RPMI8226 (cell line): ENCODE measurements at places on chromosomes 4 and X.

DNA sequence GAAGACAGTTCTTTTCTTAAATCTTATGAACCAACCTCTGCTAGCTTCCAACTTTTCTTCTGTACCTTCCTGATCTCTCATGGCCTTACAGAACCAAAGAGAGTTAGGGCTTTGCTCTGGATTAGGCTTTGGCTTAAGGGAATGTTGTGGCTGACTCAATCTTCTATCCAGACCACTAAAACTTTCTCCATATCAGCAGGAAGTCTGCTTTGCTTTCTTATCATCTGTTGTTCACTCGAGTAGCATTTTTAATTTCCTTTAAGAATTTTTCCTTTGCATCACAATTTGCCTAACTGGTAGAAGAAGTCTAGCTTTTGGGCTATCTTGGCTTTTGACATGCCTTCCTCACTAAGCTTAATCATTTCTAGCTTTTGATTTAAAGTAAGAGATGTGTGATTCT, 167.0 kb downstream of the TBCK start:
- DNase-seq = no peak

GRCh38 chrX:17214962-17215361, 160.0 kb upstream of the NHS start:
- DNase-seq = no peak

DNA sequence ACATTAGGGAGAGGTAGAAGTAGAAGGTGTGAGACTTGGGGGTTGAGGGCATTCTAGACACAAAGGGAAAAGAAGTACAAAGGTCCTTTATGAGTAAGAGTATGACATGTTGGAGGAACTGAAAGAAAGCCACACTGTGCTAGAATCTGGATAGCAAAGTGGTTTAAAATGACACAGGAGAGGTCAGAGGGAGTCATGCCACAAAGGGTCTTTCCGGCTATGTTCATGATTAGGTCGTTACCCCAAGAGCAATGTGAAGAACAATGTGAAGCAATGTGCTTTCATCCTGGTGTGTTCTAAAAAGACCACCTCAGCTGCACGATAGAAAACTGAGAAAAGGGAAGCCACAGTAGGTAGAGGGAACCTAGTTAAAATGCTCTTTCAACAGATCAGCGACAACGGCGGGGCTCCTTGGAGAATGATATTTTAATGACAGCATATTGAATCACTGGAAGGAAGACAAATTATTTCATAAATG, 29.2 kb downstream of the SMIM14 start:
- DNase-seq = no peak

DNA sequence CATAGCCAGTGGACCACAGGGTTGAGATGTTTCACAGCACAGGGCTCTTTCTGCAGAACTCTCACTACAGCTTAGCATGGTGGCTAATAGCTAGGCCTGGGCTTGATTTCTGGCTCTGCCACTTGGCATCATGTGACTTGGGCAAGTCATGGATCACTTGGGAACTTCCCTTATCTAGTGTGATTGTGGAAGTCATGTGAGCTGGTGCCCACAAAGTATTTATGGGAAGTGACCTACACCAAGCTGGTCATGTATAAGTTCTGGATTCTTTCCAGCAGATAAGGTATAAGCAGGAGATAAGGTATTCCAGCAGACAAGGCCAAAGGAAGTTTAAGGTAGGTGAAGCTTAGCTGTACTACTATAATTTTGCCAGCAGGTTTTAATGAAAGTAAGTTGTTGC, 61.0 kb downstream of the REELD1 start:
- no peak for DNase-seq

- DNase-seq = no peak
These were observed 30.3 kb downstream of the INPP4B start for GRCh38 chr4:142815834-142816233.

- no peak for DNase-seq
These were observed 987 bp downstream of the FREM3 start for GRCh38 chr4:143699331-143700045.

GRCh38 chrX:18721683-18722499, 14.4 kb downstream of the PPEF1 start:
- no peak for DNase-seq

- DNase-seq = no peak
These were observed 14.2 kb upstream of the DCAF4L1 start for GRCh38 chr4:41967392-41967791.

- no peak for DNase-seq
These were observed 240.3 kb downstream of the LDB2 start for GRCh38 chr4:16658183-16658582.

DNA sequence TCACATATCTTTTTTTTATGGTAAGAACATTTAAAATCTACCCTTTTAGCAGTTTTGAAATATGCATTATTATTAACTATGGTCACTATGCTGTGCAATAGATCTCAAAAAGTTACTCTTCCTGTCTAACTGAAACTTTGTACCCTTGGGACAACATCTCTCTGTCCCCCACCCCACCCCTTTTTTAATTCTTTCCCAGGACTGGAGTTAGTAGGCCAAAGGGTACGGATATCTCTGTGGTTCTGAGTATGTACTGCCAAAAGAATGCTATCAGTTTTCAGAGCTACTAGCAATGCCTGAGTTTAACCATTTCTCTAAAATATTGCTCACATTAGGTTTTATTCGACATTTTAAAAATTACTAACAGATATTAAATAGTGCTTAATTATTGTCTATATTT, 4.7 kb upstream of the FAM241A start:
- no peak for DNase-seq

DNA sequence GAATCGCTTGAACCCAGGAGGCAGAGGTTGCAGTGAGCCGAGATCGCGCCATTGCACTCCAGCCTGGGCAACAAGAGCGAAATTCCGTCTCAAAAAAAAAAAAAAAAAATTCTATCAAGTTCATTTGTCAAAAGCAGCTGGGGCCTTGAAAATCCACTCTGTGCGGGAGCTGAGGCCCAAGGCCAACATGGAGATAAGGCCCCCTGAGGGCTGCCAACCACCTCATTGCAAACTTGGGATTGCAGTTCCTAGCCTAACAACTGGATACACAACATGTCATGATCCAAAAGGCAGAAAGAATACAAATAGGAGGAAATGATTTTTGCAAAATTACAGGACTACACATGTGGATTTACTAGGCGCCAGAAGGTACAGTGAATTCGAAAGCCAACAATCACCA, 22.5 kb upstream of the PRDX4 start:
- no peak for DNase-seq

GRCh38 chr4:152448038-152448707, 87.7 kb downstream of the FBXW7 start:
- no peak for DNase-seq

DNA sequence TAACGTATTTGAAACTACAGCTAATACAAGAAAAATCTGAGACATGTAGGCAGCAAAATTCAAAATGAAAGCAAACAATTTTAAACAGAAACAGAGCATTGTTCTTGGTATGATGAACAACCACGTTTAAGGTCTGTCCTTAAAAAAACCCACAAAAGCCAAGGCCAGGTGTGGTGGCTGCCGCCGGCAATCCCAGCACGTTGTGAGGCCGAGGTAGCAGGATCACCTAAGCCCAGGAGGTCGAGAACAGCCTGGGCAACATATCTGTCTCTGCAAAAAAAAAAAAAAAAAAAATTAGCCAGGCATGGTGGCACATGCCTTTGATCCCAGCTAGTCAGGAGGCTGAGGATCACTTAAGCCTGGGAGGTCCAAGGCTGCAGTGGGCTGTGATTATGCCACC, 13.7 kb downstream of the RWDD4 start:
- DNase-seq = no peak

- no peak for DNase-seq
These were observed 23.4 kb downstream of the BEX3 start for GRCh38 chrX:103399744-103400143.

DNA sequence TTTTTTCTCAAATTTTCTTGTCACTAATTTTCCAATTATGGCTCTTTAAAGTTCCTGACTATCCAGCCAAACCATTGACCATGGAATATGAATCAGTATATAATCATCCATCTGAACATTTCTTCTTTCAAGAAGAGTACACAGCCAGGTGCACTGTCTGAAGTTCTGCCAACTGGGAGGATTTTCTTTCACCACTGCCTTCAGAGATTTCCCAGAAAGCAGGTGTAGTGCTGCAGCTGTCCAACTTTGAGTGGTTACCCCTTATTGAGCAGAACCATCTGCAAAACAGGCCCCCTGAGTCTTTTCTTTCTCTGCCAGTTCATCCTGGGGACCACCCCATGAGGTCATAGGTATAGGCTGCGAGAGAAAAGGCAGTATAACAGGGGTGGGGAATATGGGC, 1213.2 kb downstream of the RAPGEF2 start:
- DNase-seq = no peak

DNA sequence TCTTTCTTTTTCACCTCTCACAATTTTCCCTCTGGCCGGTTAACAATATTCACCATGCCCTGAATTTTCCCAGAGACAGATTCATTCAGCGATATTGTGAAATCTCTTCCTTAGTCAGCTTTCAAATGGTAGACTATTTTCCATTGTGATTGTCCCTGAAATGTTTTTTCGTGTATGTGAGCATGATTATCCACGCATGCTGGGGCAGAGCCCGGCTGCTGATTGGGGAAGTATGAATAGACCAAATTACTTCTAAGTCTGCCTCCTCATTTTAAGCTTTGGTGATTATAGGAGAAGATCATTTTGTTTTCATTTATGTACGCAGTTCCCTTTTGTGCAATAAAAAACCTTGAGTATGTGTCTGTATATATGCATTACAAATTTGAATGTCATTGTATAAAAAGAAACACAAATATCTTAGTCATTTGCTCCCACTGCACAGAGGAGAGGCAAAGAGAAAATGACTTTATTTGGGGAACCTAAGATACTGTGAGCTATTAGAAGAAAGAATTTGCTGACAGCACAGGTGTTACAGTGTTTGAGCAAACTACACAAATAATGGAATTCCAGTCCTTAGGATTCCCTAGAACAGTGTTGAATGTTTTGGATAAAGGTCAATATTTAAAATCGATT, 11.3 kb downstream of the DTHD1 start:
- DNase-seq = no peak

- no peak for DNase-seq
These were observed 405.3 kb downstream of the PPP4R3C start for GRCh38 chrX:27057883-27058282.

DNA sequence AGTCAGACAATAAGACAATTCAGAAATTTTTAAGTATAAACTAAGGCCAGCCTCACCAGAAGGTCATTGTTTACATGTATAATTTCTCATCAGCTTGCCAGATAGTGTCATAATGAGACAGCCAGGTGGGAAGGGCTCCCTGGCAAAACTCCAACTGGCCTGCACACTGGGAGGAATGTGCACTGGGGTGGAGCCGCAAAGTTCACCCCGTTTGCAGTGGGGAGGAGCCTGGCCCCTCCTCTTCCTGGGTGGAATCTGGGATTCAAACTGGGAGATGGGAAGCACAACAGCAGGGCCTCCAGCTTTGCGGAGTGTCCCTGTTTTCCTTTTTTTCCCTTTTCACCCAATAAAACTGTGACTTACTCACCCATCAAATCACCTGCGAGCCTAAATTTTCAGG, 329.9 kb downstream of the SMARCA1 start:
- DNase-seq = no peak

DNA sequence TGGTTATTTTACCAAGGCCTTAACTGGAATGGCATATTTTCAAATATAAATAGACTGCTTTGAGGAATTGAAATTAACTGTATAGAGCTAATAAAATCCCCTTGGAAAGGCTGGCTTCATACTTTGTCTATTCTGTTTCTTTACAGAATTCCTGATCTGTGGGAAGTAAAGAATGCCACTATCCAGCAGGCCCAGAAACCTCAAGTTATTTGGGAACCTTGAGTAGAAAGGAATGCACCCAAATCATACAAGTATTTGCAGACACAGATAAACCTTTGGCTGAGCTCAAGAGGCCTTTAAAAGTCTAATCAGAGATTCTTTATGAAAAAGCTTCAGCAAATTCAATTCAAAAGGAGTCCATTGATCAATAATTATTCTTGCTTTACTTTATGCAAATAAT, 975.7 kb upstream of the PABPC4L start:
- no peak for DNase-seq

- DNase-seq = no peak
These were observed 16.5 kb downstream of the RNF212 start for GRCh38 chr4:1096841-1097240.

DNA sequence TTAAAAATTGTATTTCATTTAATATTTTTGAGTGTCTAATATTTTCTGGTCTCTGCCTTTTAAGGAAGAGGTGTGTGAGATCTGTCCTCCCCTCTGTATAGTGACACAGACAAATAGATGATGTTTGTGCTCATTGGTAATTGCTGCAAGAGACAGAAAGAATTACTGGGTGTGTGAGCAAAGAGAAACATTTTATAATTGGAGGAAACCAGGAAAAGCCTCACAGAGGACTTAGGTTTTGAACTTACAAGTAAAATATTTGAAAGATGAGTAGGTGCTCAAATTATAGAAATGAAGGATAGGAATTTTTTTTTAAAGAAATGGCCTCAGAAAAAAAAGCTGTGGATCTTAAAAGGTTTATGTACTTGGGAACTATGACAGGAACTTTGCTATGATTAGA, 149.8 kb downstream of the SPCS3 start:
- DNase-seq = no peak

DNA sequence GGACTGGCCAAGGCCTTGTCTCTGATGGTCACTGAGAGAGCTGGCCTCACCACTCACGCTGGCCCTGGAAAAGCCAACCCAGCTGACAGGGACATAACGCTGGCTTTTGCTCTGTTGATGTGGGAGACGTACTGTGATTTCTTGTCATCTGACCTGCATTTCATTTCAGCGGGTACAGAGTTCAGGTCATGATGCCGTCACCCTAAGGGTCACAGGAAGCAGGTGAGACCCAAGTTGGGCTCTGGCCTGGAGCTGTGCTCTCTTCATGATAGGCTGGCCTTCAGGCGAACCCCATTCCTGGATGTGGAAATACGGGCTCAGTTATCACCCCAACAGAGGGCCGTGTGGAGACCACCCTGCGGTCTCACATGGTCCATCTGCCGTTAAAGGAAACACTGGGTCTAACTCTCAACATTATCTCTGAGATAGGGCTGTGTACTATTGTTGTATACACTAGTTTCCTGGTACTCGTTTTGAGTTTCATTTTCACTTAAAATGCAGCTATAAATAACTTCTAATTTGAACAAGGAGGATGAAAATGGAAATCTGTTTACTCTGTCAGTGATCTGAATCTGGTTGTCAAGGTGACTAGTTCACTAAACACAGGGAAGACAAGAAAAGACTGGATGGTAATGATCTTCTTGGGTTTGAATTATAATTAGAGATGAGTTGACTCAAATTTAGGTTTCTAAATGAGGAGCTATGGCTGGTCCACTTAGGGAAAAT, 89.1 kb downstream of the TBC1D9 start:
- no peak for DNase-seq

DNA sequence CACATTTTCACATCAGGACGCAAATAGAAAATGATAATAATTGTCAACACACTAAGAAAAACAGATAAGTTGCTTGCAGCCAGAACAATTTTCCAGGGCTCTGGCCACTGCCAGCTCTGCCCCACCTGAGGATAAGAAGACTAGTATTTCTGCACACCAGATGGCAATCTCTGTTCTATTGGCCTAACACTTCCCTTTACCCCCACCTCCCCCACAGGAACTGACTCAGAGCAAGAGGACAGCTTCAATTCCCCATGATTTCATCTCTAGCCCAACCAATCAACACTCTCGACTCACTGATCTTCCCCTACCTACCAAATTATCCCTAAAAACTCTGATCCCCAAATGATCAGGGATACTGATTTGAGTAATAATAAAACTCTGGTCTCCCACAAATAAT, 164.0 kb downstream of the SMARCA1 start:
- DNase-seq = peak; percentile 12
